ENCODE measurements at places on chromosomes 12 and 14.

DNA sequence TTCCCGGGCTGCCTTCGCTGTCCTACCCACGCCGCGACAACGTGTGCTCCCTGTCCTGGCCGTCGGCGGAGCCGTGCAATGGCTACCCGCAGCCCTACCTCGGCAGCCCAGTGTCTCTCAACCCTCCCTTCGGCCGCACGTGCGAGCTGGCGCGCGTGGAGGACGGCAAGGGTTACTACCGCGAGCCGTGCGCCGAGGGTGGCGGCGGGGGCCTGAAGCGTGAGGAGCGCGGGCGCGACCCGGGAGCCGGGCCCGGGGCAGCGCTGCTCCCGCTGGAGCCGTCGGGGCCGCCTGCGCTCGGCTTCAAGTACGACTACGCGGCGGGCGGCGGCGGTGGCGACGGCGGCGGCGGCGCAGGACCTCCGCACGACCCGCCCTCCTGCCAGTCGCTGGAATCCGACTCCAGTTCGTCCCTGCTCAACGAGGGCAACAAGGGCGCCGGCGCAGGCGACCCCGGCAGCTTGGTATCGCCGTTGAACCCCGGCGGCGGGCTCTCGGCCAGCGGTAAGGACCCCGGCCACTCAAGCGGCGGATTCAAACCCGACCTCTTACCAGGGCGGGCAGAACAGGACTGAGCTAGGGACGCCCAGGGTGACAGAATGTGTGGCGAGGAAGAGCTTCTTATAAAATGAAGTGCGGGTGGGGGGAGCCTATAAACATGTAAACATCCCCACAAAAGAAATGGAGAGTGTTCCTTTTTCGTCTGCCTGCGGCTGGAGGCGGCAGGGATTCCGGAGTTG, 503 bp downstream of the HOXC12 start:
- no peak for DNase-seq

DNA sequence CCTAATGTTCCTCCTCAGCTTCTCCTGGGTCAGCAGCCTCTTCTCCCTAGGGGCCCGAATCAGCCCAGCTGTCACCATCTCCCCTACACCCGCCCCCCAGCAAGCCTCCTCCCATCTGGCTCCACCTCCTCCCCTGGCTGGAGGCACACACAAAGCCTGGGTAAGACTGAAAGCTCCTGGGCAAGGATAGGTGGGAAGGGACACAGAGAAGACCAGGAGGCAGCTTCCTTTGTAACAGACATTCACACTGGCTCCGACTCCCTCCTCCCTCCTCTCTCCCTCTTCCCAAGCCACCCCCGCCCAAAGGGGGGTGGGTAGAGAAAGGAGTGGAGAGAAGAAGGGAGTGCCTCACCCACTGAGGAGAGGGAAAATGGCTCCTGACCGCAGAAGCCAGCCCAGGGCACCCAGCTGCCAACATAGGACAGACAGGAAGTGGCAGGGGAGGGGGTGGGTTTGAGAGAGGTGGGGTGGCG, 4.0 kb downstream of the CHD4 start:
- no peak for DNase-seq

DNA sequence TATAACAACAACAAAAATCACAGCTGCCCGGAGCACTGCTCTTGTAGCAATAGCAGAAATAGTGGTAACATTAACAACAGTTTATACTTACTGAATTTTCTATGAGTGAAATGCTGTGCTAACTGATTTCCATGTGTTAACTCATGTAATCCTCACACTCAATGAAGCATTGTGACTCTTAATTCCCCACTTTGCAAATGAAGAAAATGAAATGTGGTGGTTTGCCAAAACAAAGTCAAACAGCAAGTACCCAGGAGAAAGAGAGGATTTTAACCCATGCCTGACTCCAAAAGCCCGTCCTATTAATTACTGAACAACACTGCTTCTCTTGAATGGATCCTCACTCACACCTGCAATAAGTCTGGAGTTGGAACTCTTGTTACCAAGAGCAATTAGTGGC, 123.5 kb downstream of the MED13L start:
- no peak for DNase-seq

DNA sequence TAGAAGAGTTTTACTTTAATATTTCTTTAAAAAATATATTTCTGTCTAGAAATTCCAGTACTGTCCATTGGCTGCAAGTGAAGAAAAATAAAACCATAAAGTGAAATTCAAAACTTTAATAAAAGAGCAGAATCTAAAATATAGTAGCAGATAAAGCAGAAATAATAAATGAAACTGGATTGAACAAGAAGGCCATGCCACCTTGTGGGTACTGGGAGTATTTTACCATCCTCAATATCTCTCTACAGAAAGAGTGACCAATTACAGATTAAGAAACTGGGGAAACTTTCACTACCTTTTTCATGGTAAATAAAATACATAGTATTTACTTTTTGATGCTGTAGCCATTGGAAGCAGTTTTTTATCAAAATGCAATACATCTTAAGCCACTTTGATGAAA, 220.5 kb downstream of the BCAT1 start:
- DNase-seq: no peak

- DNase-seq: no peak
Measured at GRCh38 chr14:53900499-53900898, 56.1 kb downstream of the BMP4 start.

DNA sequence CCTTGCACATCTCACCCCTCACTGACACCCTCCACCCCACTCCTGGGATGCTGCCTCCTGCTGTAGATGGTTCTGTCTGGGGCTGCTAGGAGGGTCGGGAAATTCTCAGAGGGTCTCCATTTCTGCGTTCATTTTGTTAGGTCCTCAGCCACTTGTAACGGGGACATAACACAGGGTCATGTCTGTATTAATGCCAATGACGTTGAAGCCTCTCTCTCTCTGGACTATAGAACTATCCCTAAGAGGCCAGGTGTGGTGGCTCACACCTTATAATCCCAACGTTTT, 14.6 kb downstream of the SIVA1 start:
- DNase-seq: no peak

DNA sequence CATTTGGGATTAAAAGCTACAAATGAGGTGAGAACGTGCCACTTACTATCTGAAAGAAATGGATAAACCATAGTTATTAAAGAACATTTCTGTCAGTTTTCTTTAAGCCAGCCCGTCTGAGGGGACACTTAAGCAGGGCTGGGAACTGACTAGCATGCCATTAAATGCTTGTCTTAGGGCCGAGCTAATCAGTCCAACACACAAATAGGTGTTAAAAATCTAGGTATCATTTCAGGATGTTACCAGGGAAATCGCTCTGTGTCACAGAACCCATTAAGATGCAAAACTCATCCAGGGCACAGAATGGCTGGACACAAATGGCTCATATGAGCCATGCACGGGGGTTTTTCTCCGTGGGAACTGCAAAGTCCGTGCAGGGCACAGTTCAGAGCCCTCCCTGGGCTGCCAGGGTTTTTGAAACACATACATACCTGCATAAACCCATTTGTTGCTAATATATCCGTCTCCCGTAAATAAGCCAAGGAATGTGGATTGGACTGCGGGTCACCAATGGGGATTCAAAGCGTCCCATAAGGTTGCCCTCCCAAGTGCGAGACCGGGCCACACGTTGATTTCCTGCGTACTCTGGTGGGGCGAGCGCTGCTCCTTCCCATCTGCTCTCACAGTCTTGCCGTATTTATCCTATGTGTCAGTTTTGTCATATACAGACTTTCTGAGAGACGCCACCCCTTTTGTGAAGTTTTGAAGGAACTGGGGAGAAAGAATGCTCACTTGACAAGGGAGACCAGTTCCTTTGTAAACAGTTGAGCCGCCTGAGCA, 5.4 kb upstream of the GSC start:
- DNase-seq: no peak

- DNase-seq: no peak
Measured at GRCh38 chr14:93745603-93746273, 42.5 kb downstream of the PRIMA1 start.

- no peak for DNase-seq
Measured at GRCh38 chr14:54839701-54840119, 62.9 kb downstream of the GCH1 start.

DNA sequence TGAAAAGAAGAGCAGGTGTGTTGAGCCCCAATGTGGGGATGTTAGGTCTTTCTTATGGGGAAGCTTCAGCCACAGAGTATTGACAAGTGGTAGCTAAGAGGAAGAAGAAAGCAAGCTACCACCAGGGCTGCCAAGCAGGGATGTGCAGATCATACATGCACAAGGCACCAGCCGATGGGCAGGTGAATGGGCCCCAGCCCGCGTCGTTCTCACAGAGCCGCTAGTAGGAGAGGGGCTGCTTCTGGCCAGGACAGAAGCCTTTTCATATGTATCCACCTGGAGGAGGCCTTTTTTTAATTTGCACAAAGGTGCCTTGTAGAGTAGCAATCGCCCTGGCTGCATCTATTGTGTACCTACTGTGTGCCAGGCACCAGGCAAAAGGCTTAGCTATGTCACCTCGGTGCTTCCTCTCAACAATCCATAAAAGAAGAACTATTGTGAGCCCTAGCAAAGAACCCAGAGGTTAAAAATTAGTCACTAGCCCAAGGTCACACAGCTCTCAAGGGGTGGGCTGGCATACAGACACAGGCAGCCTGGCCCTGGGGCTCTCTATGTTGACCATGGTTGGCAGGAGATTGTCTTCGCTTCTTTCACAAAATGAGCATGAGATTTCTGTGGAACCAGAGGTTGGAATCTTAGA, 8.2 kb downstream of the NUAK1 start:
- no peak for DNase-seq

DNA sequence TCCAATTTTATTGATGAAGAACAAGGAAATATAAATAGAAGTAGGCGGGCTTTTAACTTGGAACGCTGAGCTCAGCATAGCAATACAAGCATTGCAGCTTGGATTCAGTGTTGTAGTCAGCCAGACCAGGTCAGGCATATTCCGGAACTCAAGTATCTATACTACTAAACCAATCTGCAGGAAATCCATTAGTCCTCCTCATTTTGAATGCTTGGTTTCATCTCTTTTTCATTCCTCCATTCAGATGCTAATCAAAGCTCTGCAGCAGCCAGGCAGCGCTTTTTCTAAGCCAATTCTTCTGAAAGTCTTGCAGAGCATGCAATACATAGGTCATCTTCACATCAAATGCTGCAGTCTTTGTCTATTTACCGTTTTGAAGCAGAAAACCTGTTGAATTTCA, 49.0 kb downstream of the KIF21A start:
- DNase-seq: no peak

- DNase-seq: no peak
Measured at GRCh38 chr12:87836190-87836589, 193.0 kb downstream of the C12orf50 start.

DNA sequence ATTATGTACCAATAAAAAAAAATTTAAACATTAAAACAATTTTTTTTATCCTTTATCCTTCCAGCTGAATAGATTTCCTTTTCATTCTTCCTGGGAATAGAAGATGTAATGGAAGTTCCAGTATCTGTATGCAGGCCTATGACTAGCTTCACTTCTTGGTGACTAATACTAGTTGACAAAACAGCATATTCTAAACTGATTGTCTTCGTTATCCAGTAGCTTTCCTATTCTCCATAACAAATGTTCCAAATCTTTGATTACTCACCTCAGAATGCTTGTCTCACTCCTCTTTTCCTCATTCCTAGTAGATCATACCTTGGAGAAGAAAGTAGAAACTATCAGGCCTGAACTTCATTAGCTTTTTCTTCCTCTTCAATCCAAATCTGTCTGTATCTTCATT, 70.7 kb downstream of the PLEKHA5 start:
- DNase-seq: no peak

DNA sequence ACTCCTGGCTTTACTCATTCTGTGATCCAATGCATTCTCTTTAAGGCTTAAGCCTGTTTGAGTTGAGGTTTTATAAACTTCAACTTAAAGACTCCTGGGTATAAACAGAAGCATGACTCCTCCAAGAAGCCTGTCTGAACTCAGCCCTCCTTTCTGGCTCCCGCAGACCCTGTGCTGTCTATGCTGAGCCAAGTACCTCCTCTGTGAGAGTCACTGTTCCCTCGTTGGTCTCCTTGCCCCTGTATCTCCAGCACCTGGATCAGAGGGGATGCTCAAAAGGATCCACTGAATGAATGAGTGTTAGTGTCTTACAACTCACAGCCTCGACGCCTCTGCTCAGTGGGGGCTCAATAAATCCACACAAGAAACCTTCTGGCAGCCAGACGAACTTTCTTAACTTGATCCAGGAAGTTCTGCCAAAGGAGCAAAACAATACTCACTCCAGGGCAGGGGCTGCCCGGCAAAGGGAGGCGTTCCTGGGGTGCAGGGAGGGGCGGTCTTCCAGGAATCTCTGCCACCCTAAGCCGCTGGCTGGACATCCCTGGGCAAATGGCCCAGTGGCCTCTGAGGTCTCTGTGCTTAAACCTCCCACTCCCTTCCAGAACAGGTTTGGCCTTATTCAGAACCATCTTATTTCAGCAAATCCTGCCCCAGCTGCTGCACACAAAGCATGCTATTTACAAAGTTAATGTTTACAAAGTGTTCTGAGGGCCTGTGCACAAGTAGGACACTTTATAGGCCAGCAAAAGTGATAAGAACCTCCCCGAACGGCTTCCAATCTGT, 32.9 kb downstream of the MAP1LC3B2 start:
- no peak for DNase-seq

DNA sequence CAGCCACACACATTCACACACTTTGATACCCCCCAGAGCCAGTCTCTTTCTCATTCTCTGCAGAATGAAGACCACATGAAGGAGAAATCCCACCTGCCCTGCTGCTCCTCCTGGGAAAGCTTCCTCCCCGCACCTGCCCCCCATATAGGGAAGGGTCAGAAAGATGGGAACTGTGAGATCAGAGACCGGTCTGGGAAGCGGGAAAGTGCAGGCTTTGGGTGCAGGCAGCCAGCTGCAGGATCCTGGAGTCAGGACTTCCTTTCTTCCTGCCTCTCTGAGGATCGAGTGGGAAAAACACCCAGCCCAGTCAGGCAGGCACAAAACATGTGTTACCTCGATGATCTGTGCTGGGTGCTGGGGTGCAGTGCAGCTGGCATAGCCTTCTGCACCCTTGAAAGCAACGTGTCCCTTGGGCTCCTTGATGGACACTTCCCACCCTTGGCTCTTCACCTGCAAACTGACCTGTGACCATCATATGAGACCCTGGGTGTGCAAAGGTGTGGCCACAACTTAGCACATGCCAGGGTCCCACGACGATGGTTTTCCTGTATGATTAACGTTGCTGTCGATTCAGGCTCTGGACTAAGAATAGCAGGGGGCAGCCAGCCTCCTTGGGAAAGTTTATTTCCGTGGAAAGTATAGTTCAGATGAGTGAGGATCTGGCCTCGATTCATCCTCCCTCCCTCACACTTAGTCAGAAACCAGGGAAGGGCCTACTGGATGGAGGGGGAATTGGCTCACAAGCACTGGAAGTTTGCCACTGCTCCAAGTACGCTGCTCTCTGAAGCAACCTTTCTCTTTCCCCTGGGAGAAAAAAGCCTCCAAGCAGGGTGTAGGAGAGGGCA, 105.4 kb upstream of the MED13L start:
- peak; percentile 98 for DNase-seq
